ENCODE measurements at places on chromosomes 6 and 20. TPM values are rescaled to one million over a fixed set of nuclear protein-coding genes. Genes with fewer than 3 reads are reported as not detected.

HLA-DRB1 gene
- not detected for total RNA-seq

TSPO2 gene
- 0.49 TPM for total RNA-seq

- H3K36me3 ChIP-seq = no peaks in the 10 kb centered on the region
- DNase-seq = no peak
- no peak overlapping the region for H3K4me3 ChIP-seq
- no peak overlapping the region for H3K27ac ChIP-seq
- no peaks in the 10 kb centered on the region for H3K4me1 ChIP-seq
- no peaks in the 10 kb centered on the region for H3K27me3 ChIP-seq
Measured at GRCh38 chr6:135322427-135323201, 141.5 kb downstream of the MYB start.

DNA sequence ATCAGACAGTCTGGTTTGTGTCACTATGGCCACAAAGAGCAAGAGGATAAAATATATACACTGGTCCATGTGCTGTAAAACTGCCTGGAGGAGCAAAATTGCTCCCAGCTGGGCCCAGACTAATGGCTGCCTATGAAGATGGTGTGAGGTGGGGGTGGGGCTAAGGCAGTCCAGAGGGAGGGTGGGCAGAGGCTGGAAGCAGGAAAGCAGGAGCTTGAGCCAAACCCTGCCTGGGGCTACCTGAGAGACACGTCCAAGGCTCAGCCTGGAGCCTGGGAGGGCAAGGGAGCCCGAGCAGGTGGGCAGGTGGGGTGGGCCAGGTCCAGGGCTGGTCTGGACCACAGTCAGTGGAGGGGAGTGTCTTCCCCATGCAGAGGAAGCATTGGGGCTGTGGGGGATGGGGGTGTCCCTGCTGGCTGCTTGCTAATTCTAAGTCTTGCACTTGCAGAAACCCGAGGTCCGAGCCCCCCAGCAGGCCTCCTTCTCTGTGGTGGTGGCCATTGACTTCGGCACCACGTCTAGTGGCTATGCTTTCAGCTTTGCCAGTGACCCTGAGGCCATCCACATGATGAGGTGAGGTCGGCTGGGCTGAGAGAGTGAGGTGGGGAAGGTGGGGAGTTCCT lies 9.5 kb downstream of the HSPA12B start:
- H3K4me3 ChIP-seq = no peak overlapping the region
- H3K27me3 ChIP-seq = no peaks in the 10 kb centered on the region
- no peak overlapping the region for H3K27ac ChIP-seq

- no peaks in the 10 kb centered on the region for H3K27me3 ChIP-seq
- 0 out of 2 replicates have a peak, but pooled peaks cover 13% of the 10 kb centered on the region for H3K4me1 ChIP-seq
- H3K36me3 ChIP-seq = peaks cover 3% of the 10 kb centered on the region
Measured at GRCh38 chr20:18288749-18289267, 481 bp downstream of the ZNF133 start.

- no peaks in the 10 kb centered on the region for H3K36me3 ChIP-seq
- H3K27me3 ChIP-seq = no peaks in the 10 kb centered on the region
- H3K4me1 ChIP-seq = no peaks in the 10 kb centered on the region
- no peak overlapping the region for H3K27ac ChIP-seq
- DNase-seq = no peak
Measured at GRCh38 chr6:39441301-39441700, 118.8 kb upstream of the KCNK16 start.
